ENCODE measurements at places on chromosomes 1 and 21.
A peak's percentile ranks its signal among the peaks of the same experiment; 100 is the strongest.

GRCh38 chr21:45844181-45844580 lies 137.4 kb upstream of the COL6A1 start:
- no peak for DNase-seq
- H3K36me3 ChIP-seq, result no peaks in the 10 kb centered on the region
- no peak overlapping the region for H3K27ac ChIP-seq
- H3K27me3 ChIP-seq, result no peaks in the 10 kb centered on the region
- peaks cover 5% of the 10 kb centered on the region for H3K4me1 ChIP-seq

- DNase-seq, result no peak
- H3K36me3 ChIP-seq, result no peaks in the 10 kb centered on the region
- H3K27me3 ChIP-seq, result peaks cover 34% of the 10 kb centered on the region
- no peaks in the 10 kb centered on the region for H3K4me1 ChIP-seq
- no peak overlapping the region for H3K27ac ChIP-seq
- H3K4me3 ChIP-seq, result no peak overlapping the region
Observed at GRCh38 chr1:157173900-157174410, 35.8 kb upstream of the ETV3 start.

- H3K4me1 ChIP-seq, result peaks cover 6% of the 10 kb centered on the region
- no peak for DNase-seq
- H3K27ac ChIP-seq, result no peak overlapping the region
- H3K27me3 ChIP-seq, result no peaks in the 10 kb centered on the region
- peaks cover 4% of the 10 kb centered on the region for H3K36me3 ChIP-seq
Observed at GRCh38 chr1:113605146-113605545, 154.1 kb downstream of the PHTF1 start.

- no peak for DNase-seq
- peaks cover 72% of the 10 kb centered on the region for H3K4me1 ChIP-seq
- H3K36me3 ChIP-seq, result peaks cover 18% of the 10 kb centered on the region
- peak overlapping the region; percentile 83 for H3K27ac ChIP-seq
- no peaks in the 10 kb centered on the region for H3K27me3 ChIP-seq
Observed at GRCh38 chr1:198534548-198535418, 5.7 kb downstream of the ATP6V1G3 start.

DNA sequence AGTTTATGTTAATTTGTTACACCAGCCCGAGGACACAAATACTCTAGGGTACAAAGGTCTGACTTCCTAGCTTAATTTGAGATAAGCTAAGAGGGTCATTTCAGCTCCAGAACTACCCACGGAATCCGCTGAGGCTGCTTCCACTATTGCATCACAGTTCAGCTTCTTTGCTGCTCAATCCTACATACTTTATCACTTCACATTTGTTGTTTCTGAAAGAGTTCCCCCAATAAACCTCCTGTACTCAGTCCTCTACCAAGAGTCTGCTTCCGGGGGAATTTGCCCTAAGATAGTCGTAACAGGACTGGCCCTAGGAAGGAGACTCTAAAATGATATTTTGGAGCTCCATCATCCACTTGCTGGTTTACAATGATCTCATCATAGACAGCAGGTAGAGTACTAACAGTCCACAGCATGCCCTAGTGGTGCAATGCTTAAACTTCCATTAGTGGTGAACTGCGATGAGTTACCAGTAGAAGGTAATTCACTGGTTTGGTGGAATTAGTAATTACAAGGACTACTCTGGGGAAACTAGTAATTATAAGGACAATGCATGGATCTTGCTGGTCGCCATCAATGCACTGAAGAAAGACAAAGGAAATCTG lies 229.3 kb downstream of the USH2A start:
- H3K4me3 ChIP-seq, result no peak overlapping the region
- H3K27me3 ChIP-seq, result no peaks in the 10 kb centered on the region
- DNase-seq, result no peak
- H3K4me1 ChIP-seq, result no peaks in the 10 kb centered on the region
- no peak overlapping the region for H3K27ac ChIP-seq
- no peaks in the 10 kb centered on the region for H3K36me3 ChIP-seq

- peaks cover 53% of the 10 kb centered on the region for H3K36me3 ChIP-seq
- H3K4me1 ChIP-seq, result peaks cover 32% of the 10 kb centered on the region
- no peaks in the 10 kb centered on the region for H3K27me3 ChIP-seq
- H3K27ac ChIP-seq, result no peak overlapping the region
Observed at GRCh38 chr1:111690306-111690617, 48.9 kb downstream of the INKA2 start.

GRCh38 chr1:208100906-208101305 lies 143.3 kb downstream of the PLXNA2 start:
- no peak overlapping the region for H3K27ac ChIP-seq
- H3K4me3 ChIP-seq, result no peak overlapping the region
- DNase-seq, result no peak
- no peaks in the 10 kb centered on the region for H3K36me3 ChIP-seq
- no peaks in the 10 kb centered on the region for H3K27me3 ChIP-seq

DNA sequence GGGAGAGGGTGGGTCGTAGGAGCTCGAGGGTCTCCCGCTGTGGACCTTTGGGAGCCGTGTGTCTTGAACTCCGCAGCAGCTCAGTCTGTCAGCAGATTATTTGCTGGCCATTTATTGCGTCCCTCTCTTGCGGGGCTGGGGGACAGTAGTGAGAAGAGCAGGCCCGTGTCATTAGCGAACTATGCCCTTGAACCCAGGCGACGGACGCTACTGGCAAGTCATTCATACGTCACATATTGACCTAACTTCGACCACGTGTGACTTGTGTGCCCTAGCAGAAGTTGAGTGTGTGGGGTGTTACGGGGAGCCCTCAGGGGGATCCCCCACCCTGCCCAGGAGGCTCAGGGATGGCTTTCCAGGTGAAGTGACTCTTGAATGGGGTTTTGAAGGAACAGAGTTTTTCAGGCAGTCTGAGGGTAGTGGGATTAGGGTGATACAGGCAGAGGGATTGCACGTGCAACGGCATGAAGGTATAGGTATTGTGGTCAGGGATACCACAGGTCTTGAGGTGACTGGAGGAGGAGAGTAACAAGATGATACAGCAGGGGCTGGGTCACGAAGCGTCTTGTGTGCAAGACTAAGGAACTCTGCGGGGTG lies 13.0 kb downstream of the RCC1 start:
- H3K27me3 ChIP-seq, result no peaks in the 10 kb centered on the region
- H3K4me1 ChIP-seq, result peaks cover 29% of the 10 kb centered on the region

GRCh38 chr1:101996825-101997465 lies at the start of gene OLFM3:
Gene OLFM3, minus strand, starts transcription at chr1:101996926.
- no peaks in the 10 kb centered on the region for H3K36me3 ChIP-seq
- peak; percentile 1 for DNase-seq
- H3K27me3 ChIP-seq, result peaks cover 26% of the 10 kb centered on the region
- no peak within 1 kb of the TSS for H3K27ac ChIP-seq

DNA sequence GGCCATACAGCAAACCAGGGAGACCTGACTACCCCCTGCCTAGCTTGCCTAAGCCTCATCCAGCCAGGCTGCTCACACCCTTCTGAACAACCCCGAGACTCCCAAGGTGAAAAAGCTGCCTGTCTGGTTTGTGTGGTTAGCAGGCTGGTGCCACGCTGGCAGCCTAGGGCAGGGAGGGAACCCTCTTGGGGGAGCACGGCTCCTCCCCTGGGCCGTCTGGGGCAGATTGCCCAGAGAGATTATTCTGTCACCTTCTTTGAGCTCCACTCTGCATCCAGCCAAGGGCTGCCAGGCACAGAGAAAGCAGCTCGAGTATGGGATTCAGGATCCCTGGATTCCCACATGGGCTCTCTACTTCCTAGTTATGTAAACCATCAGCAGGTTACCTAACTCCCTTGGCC lies 27.5 kb upstream of the TCEA3 start:
- no peaks in the 10 kb centered on the region for H3K36me3 ChIP-seq
- DNase-seq, result no peak
- H3K4me1 ChIP-seq, result peaks cover 16% of the 10 kb centered on the region
- no peaks in the 10 kb centered on the region for H3K27me3 ChIP-seq

DNA sequence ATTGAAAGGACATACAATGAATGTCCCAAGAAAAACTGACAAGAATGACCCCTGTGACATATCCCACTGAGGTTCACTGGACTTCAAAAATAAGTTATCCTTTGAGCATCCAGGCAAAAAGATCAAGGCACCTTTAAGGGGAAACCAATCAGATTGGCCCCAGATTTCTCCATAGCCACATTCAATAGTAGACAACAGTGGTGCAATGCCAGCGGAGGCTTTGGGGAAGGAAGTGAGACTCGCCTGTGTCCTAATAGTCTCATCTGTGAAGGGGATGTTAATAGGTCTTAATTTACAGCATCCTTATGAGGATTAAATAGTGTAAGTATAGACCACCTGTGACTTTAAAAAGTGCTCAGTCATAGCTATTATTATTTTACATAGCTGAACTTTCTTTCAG lies 21.5 kb downstream of the RPL5 start:
- peaks cover 11% of the 10 kb centered on the region for H3K4me1 ChIP-seq
- peaks cover 21% of the 10 kb centered on the region for H3K36me3 ChIP-seq
- H3K4me3 ChIP-seq, result no peak overlapping the region
- DNase-seq, result no peak
- no peak overlapping the region for H3K27ac ChIP-seq

- H3K4me1 ChIP-seq, result peaks cover 15% of the 10 kb centered on the region
- peaks cover 71% of the 10 kb centered on the region for H3K27me3 ChIP-seq
- DNase-seq, result peak; percentile 10
- peaks cover 2% of the 10 kb centered on the region for H3K36me3 ChIP-seq
- peak overlapping the region; percentile 52 for H3K4me3 ChIP-seq
Observed at GRCh38 chr1:220528679-220529501, 954 bp downstream of the MARK1 start.

DNA sequence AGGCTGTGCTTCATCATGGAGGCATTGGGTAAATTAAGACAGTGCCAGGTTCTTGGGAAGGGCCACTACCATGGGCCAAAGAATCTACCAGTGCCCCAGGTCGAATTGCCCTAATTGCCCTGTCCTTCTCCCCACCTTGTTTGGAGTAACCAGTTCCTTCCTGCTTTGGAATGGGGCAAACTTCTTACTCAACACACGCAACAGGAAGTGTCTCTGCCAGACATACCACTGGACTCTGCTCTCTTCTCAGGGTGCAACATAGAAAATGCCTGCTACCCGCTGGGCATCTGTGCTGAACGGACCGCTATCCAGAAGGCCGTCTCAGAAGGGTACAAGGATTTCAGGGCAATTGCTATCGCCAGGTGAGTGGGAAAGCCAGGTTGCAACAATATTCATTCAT lies 15.8 kb downstream of the CDA start:
- no peak overlapping the region for H3K27ac ChIP-seq
- no peak for DNase-seq
- H3K4me3 ChIP-seq, result no peak overlapping the region
- no peaks in the 10 kb centered on the region for H3K4me1 ChIP-seq
- H3K36me3 ChIP-seq, result no peaks in the 10 kb centered on the region
- no peaks in the 10 kb centered on the region for H3K27me3 ChIP-seq

- H3K27ac ChIP-seq, result no peak overlapping the region
- no peak for DNase-seq
- H3K4me1 ChIP-seq, result no peaks in the 10 kb centered on the region
- H3K4me3 ChIP-seq, result no peak overlapping the region
- H3K36me3 ChIP-seq, result no peaks in the 10 kb centered on the region
Observed at GRCh38 chr1:163094589-163094988, 25.4 kb downstream of the RGS4 start.
